Thyroid gland (tissue), 4 donors: ENCODE measurements at places on chromosomes 4 and X. TPM values are rescaled to one million over a fixed set of nuclear protein-coding genes. Genes with fewer than 3 reads are reported as not detected.

DNA sequence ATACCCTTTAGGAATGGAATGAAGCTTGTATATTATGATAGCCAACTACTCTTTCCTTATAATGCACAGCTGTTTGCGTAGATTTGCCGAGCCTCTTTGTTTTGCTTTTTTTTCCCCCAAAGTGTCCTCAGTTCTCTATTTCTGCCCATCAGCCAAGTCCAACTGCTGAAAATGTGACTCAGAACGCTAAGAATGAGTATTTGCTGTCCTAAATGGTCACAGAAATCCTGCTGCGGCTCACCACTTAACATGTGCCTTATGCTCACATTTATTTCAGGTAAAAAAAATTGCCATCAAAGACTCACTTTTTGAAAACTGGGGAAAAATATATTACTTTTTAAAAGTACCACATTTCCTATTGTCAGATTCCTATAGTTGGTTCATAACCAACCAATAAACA lies 36.9 kb downstream of the GABRA4 start:
- no peak overlapping the region for H3K27ac ChIP-seq
- no peak for DNase-seq
- H3K27me3 ChIP-seq = no peaks in the 10 kb centered on the region
- H3K36me3 ChIP-seq = no peaks in the 10 kb centered on the region

GRCh38 chr4:6201580-6202091 lies 1.3 kb upstream of the JAKMIP1 start:
- no peaks in the 10 kb centered on the region for H3K36me3 ChIP-seq
- DNase-seq = no peak
- peaks cover 9% of the 10 kb centered on the region for H3K27me3 ChIP-seq
- peaks cover 5% of the 10 kb centered on the region for H3K4me1 ChIP-seq
- no peak overlapping the region for H3K4me3 ChIP-seq

GRCh38 chr4:25532591-25532990 lies 123.1 kb upstream of the SLC34A2 start:
- H3K4me1 ChIP-seq = no peaks in the 10 kb centered on the region
- no peaks in the 10 kb centered on the region for H3K36me3 ChIP-seq
- no peak overlapping the region for H3K4me3 ChIP-seq
- H3K27me3 ChIP-seq = no peaks in the 10 kb centered on the region

- DNase-seq = no peak
- no peaks in the 10 kb centered on the region for H3K36me3 ChIP-seq
- H3K27me3 ChIP-seq = no peaks in the 10 kb centered on the region
Observed at GRCh38 chr4:99201690-99202089, 17.4 kb downstream of the ADH6 start.

USP17L5 gene
- not detected for total RNA-seq

DNA sequence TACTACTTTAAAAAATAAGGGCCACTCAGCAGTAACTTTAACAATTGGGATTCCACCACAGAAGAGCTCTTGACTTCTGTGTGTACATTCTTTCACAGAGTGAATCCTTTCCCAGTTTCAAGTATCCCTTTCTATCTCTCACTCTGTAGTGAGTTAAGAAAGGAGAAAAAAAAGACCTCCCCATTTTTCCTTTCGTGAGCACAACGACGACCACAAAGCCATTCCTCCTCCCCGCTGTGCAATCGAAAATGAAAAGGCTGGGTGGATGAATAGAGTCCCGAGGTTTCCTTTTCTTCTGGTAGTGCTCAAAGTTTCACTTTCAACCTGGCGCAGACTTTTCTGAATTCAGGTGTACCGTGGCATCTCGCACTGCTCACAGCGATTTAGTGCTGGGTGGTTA lies 58.0 kb downstream of the TAB3 start:
- H3K4me3 ChIP-seq = no peak overlapping the region
- H3K4me1 ChIP-seq = no peaks in the 10 kb centered on the region
- H3K27ac ChIP-seq = no peak overlapping the region

GRCh38 chr4:7816771-7817170 lies 122.9 kb downstream of the AFAP1 start:
- peaks cover 26% of the 10 kb centered on the region for H3K4me1 ChIP-seq
- no peak overlapping the region for H3K4me3 ChIP-seq
- no peaks in the 10 kb centered on the region for H3K36me3 ChIP-seq
- no peak overlapping the region for H3K27ac ChIP-seq

GRCh38 chr4:188432328-188432727 lies 293.1 kb downstream of the TRIML1 start:
- no peaks in the 10 kb centered on the region for H3K4me1 ChIP-seq
- H3K27ac ChIP-seq = no peak overlapping the region
- no peak overlapping the region for H3K4me3 ChIP-seq
- DNase-seq = no peak
- no peaks in the 10 kb centered on the region for H3K36me3 ChIP-seq

PALLD gene
- 211 TPM for total RNA-seq

FAT4 gene
- total RNA-seq = 46.8 TPM

- no peak overlapping the region for H3K4me3 ChIP-seq
- H3K36me3 ChIP-seq = no peaks in the 10 kb centered on the region
- H3K4me1 ChIP-seq = no peaks in the 10 kb centered on the region
- H3K27ac ChIP-seq = no peak overlapping the region
- no peak for DNase-seq
- H3K27me3 ChIP-seq = no peaks in the 10 kb centered on the region
Observed at GRCh38 chr4:100548200-100548560, 30.4 kb upstream of the EMCN start.

GSX2 gene
- not detected for total RNA-seq

DNA sequence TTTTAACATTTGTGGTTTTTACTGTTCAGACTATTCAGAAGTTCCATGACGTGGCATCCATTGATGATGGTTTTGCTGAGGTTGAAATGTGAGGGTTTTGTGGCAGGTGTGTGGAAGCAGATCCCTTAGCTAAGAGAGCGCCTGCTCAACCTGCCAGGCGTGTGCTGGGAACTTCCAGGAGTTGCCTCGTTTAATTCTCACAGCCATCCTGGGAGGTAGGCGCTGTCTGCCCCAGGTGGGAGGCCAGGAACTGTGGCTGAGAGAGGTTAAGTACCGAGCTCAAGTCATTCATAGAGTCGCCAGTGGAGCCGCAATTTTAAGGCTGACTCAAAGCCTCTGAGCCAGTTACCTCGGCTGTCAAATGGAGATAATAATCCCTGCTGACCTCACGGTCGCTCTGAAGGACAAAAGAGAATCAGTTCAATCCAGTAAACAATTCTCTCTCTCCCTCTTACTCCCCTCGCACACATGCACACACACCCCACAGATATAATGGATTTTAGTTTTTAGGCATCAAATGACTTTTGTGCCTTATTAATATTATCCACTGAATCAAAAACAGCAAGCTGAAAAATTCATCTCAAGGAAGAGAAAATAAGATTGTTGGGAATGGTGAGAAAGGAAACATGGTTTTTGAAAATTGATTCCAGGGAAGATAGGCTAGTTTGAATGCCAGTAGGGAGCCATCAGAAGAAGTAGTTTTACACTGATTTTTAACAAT lies 171.3 kb downstream of the PTTG2 start:
- H3K4me1 ChIP-seq = no peaks in the 10 kb centered on the region
- peaks cover 26% of the 10 kb centered on the region for H3K36me3 ChIP-seq
- no peak overlapping the region for H3K27ac ChIP-seq
- H3K27me3 ChIP-seq = no peaks in the 10 kb centered on the region
- DNase-seq = no peak

BMX gene
- total RNA-seq = 1.3 TPM

- no peaks in the 10 kb centered on the region for H3K27me3 ChIP-seq
- no peaks in the 10 kb centered on the region for H3K36me3 ChIP-seq
- H3K4me1 ChIP-seq = no peaks in the 10 kb centered on the region
- H3K4me3 ChIP-seq = no peak overlapping the region
Observed at GRCh38 chr4:109921384-109921808, 8.7 kb downstream of the EGF start.

GPAT3 gene
- total RNA-seq = 38.3 TPM

DNA sequence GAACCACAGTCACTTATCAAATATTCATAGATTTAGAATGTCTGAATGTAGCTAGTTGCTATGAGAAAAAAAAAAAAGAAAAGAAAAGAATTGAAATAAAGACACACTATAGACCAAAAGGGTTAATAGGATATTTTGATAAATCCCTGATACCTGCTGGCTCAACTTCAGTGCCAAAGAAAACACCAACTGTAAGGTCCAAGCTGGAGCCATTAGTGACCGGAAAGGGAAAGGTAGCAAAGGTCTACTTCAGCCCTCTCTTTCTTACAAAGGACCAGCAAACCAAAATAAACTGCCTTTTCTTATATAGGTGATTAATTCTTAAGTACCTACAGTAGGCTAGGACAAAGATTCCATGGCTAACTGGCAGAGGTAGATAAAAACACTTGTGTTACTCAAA lies 9.7 kb downstream of the CBR4 start:
- H3K27ac ChIP-seq = peak overlapping the region; percentile 2
- no peak overlapping the region for H3K4me3 ChIP-seq
- H3K4me1 ChIP-seq = peaks cover 36% of the 10 kb centered on the region
- H3K36me3 ChIP-seq = no peaks in the 10 kb centered on the region
- no peaks in the 10 kb centered on the region for H3K27me3 ChIP-seq

GPRASP3 gene
- total RNA-seq = 6.0 TPM

- H3K4me1 ChIP-seq = peaks cover 16% of the 10 kb centered on the region
- H3K27me3 ChIP-seq = no peaks in the 10 kb centered on the region
Observed at GRCh38 chr4:88021824-88022223, 14.4 kb downstream of the PKD2 start.

DNA sequence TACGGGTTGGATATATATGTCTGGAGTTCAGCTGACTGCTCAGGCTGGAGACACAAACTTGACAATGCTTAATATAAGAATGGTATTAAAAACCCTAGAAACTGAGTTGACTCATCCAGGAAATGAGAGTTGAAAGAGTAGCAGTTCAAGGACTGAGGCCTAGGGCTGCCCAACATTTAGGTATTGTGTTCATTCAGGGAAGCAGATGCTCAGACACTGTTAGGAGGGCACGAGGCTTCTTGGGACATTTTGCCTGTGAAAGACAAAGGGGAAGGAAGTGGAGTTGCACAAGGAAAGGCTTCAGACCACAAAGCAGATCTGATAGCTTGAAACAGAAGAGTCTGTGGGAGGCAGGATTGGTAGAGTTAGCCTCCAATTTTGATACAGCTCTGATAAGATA lies 52.0 kb upstream of the HS3ST1 start:
- no peaks in the 10 kb centered on the region for H3K36me3 ChIP-seq
- H3K4me3 ChIP-seq = no peak overlapping the region
- H3K27ac ChIP-seq = no peak overlapping the region
- no peak for DNase-seq
- H3K4me1 ChIP-seq = no peaks in the 10 kb centered on the region
- no peaks in the 10 kb centered on the region for H3K27me3 ChIP-seq

DNA sequence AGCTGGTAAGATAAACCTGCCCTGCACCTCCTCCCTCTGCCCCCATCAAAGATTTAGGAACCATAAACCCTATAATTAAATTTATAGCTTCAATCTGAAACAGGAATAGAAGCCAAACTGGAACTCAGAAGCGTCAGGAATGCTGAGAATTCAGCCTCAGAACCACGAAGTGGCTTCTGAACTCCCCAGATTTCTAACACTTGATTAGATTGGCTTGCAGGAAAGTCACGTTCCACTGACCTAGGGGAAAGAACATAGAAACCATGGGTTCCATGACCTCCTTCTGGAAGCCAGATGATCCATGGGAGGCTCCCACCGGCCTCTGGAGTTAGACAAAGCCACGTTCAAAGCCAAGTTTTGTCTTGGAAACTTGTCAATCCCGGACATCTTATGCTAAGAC lies 356.5 kb downstream of the MID1IP1 start:
- DNase-seq = no peak
- H3K4me3 ChIP-seq = no peak overlapping the region
- H3K27me3 ChIP-seq = no peaks in the 10 kb centered on the region

DNA sequence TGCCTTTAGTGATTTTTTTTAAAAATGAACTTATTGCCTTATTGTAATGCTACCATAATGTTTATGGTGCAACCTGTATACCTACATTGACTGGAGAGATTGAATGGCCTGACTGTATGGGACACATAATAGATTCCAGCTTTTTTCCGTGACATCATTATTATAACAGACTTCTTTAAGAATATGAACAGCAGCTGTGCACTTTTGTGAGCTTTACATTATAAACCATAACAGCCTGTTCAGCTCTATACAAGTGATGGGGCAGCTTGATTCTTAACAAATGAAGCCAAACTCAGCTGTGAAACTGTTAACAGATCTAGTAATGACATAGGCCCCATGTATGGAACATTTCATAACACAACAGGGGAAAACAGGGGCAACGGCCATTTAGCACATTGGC lies 187.0 kb downstream of the BMPR1B start:
- no peak for DNase-seq
- no peak overlapping the region for H3K27ac ChIP-seq
- no peak overlapping the region for H3K4me3 ChIP-seq

DNA sequence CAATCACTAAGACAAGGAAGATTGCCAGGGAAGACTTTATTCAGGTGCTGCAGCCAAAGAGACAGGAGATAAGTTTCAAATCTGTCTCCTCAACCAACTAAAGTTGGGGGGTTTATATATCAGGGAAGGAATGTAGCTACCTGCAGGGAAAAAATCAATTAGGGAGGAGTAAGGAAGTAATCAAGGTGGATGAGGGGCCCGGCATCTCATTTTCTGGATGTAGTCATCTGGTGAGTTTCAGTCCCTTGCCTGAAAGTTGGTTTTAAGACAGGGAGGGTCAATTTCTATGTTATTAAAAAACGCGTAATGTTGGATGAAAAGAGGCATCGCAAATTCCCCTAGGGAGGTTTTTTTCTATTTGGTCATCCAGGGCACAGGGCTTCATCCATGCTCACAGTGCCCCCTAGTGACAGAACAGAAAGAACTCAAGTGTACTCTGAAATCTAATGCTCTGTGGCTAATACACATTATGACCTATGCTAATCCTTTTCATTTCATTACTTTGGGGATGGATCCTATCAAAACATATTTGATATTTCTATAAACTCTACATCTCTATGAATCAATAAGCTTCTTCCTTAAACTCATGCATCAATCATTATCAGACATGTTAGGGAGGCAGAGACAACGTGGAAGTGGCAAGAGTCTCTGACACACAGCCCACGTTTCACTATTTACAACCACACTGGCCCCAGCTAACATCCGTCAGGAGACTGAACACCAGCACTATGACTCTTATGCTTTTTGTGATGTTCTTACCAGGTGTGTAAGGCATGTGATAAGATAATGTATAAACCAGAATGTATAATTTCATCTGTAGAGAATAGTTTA lies 1577.0 kb upstream of the TENM3 start:
- H3K4me1 ChIP-seq = no peaks in the 10 kb centered on the region
- DNase-seq = no peak
- no peaks in the 10 kb centered on the region for H3K27me3 ChIP-seq
- no peaks in the 10 kb centered on the region for H3K36me3 ChIP-seq

- no peaks in the 10 kb centered on the region for H3K4me1 ChIP-seq
- H3K4me3 ChIP-seq = no peak overlapping the region
- DNase-seq = no peak
- H3K27ac ChIP-seq = no peak overlapping the region
Observed at GRCh38 chr4:59818656-59819055, 1381.5 kb upstream of the ADGRL3 start.

HS6ST2 gene
- 0.38 TPM for total RNA-seq

GRCh38 chr4:56979421-56980072 lies 851 bp downstream of the POLR2B start:
- H3K27me3 ChIP-seq = no peaks in the 10 kb centered on the region
- DNase-seq = peak; percentile 23
- no peaks in the 10 kb centered on the region for H3K36me3 ChIP-seq
- H3K4me3 ChIP-seq = peak overlapping the region; percentile 38

- no peaks in the 10 kb centered on the region for H3K36me3 ChIP-seq
- no peak overlapping the region for H3K27ac ChIP-seq
- H3K4me3 ChIP-seq = no peak overlapping the region
- H3K4me1 ChIP-seq = no peaks in the 10 kb centered on the region
Observed at GRCh38 chr4:162406637-162407365, 243.0 kb upstream of the FSTL5 start.

- H3K36me3 ChIP-seq = no peaks in the 10 kb centered on the region
- no peaks in the 10 kb centered on the region for H3K27me3 ChIP-seq
- H3K4me1 ChIP-seq = peaks cover 3% of the 10 kb centered on the region
- no peak overlapping the region for H3K4me3 ChIP-seq
- no peak for DNase-seq
Observed at GRCh38 chr4:8641256-8641655, 48.7 kb downstream of the CPZ start.
